DND-41 (cell line): ENCODE measurements at places on chromosomes 6 and 20.

DNA sequence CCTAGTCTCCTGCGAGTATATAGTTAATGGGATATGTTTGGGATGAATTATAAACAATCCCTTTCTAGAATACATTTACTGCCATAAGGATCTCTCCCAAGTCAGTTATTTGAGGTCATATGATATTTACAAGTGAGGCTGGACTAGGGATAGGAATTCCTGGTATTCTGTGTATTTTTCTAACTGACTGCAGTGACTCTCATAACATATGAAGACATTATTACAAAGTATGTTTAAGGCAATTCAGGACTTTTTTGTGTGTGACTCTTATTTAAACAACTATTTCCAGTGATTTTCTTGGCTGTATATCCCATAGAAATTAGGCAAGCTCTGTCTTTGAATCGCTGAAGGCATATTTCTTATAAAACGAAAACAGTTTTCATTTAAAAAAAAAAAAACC lies 18.4 kb upstream of the TNFAIP3 start:
- no peak for DNase-seq

- DNase-seq: no peak
Measured at GRCh38 chr6:140857739-140858380, 1274.9 kb upstream of the GJE1 start.

- DNase-seq: no peak
Measured at GRCh38 chr20:59223182-59223601, 59.6 kb downstream of the ZNF831 start.

GRCh38 chr20:21456207-21456606 lies 57.7 kb downstream of the NKX2-2 start:
- no peak for DNase-seq

GRCh38 chr20:52524861-52525260 lies 333.3 kb upstream of the ZFP64 start:
- no peak for DNase-seq

- no peak for DNase-seq
Measured at GRCh38 chr6:18976091-18976490, 588.9 kb downstream of the RNF144B start.

- DNase-seq: no peak
Measured at GRCh38 chr6:53498649-53499048, 46.3 kb downstream of the GCLC start.

DNA sequence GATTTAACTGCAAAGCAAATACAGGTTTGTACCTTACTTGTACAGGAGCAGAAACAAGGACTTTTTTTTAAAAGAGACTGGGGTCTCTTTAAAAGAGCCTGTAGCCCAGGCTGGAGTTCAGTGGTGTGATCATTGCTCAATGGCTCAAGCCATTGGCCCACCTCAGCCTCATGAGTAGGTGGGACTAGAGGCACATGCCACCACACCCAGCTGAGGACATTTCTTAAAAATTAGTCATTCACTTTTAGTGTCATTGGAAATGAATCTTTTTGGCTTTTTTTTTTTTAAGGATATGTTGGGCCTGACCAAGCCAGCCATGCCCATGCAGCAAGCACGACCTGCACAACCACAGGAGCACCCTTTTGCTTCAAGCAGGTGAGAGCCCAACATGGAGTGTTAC lies 16.9 kb downstream of the SEC23B start:
- DNase-seq: no peak

- peak; percentile 40 for DNase-seq
Measured at GRCh38 chr6:41546866-41547798, 951 bp downstream of the FOXP4 start.

GRCh38 chr6:123896869-123897268 lies 93.2 kb downstream of the NKAIN2 start:
- no peak for DNase-seq

DNA sequence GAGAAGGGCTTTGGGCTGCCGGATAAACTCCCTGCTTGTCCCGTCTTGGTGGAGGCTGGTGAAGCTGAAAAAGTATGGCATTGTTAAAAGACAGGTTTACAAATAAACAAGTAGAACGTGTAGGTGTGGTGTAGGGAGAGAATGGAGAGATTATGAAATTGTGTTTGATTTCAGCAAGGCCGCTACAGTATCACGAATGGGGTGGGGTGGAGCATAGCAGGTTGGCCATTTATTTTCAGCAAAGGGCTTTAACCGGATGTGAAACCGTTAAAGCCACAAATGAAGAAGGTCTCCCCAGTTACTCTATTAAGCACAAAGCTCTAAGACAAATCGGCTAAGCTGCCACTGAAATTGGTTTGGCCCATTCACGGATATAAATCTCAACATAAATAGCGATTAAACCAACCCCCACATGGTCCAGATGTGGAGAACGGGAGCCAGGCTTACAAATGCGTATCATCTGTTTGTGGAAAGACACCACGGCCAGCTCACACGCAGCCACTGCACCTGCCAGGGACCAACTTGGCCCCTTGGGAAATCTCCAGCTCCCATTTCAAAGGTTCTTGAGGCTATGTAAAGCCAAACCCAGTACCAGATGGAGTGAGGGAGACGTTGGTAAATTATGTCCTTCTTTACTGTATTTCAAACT lies 94.0 kb downstream of the ZMYND8 start:
- peak; percentile 69 for DNase-seq

GRCh38 chr6:21367148-21367547 lies 226.4 kb upstream of the SOX4 start:
- no peak for DNase-seq

GRCh38 chr20:53658973-53659372 lies 65.3 kb upstream of the ZNF217 start:
- DNase-seq: no peak

DNA sequence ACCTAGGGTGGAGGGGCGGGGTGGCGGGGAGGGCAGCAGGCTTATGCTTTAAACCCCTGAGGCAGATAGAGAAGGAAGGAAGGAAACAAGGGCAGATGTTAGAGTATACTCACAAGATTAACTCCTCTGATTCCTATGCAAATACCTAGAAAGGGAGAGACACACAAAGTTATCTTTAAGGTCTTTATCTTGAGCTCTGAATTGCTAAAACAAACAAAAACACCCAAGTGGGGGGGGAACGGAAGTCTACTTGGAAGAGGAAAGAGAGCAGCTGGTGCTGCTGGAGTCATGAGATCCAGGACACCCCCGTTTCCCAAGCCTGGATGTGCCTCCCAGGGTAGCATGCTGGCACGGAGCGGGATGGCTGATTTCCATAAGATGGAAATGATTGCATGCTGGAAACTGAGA lies 43.4 kb downstream of the PLAGL1 start:
- DNase-seq: no peak

GRCh38 chr6:90788781-90789180 lies 201.9 kb upstream of the MAP3K7 start:
- DNase-seq: no peak

DNA sequence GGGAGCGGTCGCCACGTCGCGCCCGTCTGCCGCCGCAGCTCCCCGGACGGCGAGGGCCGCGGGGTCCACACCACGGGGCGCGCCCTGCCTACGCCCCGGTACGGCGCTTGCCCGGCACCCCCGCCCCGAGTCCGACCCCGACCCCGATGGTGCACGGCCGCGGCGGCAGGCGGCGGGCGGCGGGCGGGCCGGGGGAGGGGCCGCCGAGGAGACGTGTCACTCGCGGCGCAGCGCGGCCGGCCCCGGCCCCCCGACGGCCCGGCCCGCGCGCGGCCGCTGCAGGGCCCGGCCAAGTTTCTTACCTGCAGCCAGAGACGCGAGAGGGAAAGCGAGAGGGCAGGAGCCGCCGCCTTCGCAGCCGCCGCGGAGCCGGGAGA lies 328 bp downstream of the RRBP1 start:
- no peak for DNase-seq

GRCh38 chr20:1375515-1375914 lies 17.3 kb downstream of the FKBP1A start:
- DNase-seq: no peak

GRCh38 chr20:9040863-9041524 lies 27.9 kb upstream of the PLCB4 start:
- no peak for DNase-seq

- DNase-seq: no peak
Measured at GRCh38 chr6:143680141-143680540, 2.4 kb downstream of the PHACTR2 start.

DNA sequence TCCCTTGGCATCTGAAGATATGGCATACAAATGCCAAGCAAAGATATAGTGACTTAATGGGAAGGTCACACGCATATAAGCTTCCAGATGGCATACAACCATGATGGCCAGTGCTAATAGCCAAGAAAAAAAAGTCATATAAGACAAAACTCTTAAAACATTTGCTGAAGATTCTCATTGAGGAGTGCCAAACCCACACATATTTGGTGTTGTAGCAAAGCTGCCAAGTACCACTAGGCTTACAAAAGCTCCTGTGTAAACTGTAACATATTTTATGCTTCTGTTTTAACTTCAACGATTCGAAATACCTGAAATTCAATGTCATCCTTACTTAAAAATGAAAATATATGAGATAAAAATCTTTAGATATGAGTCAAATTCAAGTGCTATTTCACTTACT lies 123.0 kb downstream of the HMGCLL1 start:
- no peak for DNase-seq

GRCh38 chr20:50409495-50409894 lies 100.7 kb upstream of the PTPN1 start:
- DNase-seq: no peak

- DNase-seq: no peak
Measured at GRCh38 chr6:112600168-112600567, 253.0 kb downstream of the RFPL4B start.

GRCh38 chr6:136113736-136114173 lies 136.4 kb downstream of the MTFR2 start:
- no peak for DNase-seq

DNA sequence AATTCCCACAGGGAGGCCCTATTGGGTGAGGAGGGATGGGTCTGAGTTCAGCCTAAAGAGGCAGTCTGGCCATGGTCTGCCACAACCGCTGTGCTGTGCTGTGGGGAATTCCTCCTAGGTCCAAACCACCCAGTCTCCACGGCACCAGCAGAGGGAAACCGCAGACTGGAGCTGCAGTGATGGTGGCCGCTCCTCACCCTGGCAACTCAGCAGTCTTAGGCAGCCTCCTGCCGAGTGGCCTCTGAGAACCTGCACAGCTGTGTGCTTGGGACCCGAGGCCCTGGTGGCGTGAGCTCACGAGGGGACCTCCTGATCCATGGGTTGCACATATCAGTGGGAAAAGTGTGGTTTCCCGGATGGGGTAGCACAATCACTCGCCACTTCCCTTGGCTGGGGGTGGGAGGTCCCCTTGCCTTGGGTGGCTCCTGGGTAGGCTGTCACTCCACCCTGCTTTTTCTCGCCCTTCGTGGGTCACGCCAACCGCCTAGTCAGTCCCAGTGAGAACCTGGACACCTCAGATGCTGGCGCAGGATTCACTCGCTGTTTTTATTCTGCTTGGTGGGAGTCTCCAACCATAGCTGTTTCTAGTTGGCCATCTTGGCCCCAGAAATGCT lies 242.2 kb downstream of the CDH26 start:
- no peak for DNase-seq

- DNase-seq: no peak
Measured at GRCh38 chr6:30981942-30982772, 1.4 kb upstream of the MUC21 start.

DNA sequence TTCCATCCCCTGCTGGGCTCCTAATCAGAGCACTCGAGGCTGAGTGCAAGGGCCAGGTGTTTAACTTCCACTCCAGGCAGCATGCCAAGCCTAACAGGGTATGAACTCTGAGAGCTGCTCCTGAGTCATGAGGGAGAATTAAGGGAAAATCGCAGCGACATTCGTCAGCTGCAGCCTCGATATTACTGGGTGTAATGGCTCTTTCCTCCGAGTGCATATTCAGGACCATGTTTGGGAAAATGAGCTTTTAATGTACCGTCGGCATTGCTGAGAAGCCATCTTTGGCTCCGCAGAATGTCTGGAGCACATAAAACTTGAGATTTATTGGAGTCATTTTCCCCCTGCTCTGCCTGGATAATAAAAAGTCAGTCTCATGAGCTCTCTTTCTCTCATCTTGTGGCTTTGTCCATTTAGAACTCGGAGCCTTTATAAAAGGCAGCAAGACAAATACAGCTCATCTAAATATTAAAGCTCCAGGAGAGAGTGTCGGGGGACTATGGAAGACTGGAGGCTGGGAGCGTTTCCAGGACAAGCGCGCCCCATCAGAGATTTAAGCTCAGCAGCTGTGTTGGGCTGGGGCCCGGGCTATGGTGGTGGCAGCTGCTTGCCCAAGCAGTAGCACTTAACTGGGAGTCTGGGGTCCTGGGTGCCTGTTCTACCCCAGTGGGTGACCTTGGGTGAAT lies 103.7 kb downstream of the TOX2 start:
- DNase-seq: peak; percentile 57

- DNase-seq: no peak
Measured at GRCh38 chr20:33993576-33994221, at the start of gene RALY. RALY (plus strand) TSS chr20:33993911; CDS start chr20:34072075, 78,164 bp downstream.

GRCh38 chr6:46323312-46323965 lies 152.7 kb upstream of the ENPP5 start:
- DNase-seq: no peak
